ENCODE measurements at places on chromosomes 4 and X.

DNA sequence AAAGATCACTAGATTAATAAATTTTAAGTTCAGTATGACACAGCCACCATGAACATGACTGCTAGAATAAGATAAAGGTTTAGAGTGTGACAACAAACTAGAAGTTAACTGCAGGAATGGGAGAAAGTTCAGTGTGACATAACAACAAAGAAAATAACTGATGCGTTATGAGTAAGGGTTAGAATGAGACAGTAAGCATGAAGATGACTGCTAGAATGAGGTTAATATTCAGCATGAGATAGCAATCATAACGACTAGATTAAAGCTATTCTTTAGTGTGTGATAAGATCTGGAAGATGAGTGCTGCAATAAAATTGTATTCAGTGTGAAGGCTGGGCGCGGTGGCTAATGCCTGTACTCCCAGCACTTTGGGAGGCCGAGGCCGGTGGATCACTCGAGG lies 48.4 kb upstream of the SMIM10L2A start:
- no peak for DNase-seq

- DNase-seq, result no peak
These were observed 1222.0 kb upstream of the PRKX start for GRCh38 chrX:4935401-4935800.

DNA sequence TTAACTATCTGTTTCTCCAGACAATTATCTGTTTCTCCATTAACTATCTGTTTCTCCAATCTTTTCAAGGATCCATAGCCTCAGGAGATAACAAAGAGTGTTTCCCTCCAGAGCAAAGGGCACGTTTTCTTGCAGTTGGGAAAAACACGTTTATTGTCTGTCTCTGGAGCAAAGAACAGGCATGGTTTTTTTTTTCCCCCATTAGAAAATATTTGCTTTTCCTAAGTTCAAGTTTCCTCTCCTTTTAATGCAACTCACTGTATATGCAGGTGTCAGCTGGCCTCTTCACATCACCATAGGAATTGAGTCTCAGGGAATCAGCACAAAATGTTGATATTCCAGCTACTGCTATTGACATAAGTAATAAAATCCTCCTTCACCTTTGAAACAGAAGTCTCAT lies 984.4 kb downstream of the RAB28 start:
- no peak for DNase-seq

DNA sequence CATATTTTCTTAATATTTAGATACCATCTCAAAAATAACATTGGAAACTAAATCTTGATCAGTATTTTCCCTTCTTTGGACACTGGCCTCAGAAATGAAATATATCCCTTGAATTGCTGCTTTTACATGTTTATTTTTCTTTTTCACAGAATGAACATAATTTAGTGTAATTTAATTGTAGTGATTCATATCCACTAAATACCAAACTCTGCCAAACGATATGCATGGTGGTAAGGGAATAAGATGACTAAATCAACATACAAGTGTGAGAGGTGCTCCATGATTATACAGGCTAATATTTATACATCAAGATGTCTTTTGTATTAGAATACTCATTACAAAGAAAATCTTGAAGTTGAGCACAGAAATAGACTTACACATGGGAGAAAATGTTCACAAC lies 216.8 kb upstream of the PACRGL start:
- DNase-seq, result no peak

GRCh38 chrX:110412971-110413726 lies 54.5 kb downstream of the RTL9 start:
- DNase-seq, result peak; percentile 40

GRCh38 chr4:123661080-123661737 lies 264.6 kb downstream of the SPRY1 start:
- no peak for DNase-seq

DNA sequence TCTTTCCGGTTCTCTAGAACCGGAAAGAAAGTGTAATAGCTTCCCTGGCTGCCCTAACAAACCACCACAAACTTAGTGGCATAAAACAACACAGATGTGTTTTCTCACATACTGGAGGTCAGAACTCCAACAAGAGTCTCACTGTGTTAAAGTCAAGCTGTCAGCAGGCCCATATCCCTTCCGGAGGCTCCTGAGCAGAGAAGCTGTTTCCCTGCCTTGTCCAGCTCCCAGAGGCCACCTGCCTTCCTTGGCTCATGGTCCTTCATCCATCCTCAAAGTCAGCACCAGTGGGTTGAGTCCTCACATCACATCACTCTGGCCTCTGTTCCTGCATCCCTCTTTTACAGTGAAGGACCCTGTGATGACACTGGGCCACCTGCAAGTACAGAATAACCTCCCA lies 49.8 kb upstream of the HMX1 start:
- peak; percentile 1 for DNase-seq

DNA sequence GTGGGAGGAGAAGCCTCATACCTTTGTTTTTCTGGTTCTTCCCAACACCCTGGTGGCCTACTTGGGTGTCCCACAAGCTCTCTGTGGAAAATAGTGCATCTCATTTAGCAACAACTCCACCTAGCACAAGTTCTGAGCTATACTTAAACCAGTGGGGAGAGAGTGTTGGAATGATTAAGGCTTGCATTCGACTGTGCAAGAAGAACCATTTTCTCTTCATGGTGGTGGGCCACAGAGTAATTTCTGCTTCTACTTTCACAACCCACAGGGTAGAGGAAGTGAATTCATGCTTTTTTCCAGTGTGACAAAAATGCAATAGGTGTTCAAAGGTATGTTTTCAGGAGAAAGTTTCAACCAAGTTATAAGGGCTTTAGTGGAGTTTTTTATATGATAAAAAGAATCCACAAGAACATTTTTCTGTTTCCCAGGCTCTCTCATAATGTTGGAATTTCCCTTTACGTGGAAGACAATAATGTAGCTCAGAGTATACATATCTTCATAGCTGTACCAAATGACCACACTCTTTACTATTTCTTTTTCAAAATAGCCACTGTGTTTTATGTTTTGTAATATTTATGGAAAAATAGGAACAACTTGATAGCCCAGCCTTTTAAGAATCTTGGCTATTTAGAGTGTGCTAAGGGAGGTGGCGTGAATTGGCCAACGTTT lies 80.3 kb upstream of the HHIP start:
- DNase-seq, result no peak

Measured in stimulated activated naive CD8-positive, alpha-beta T cell treated with anti-CD3 and anti-CD28 coated beads, Interleukin-15, amount 100 ng/mL, for 72 hours (primary cell).